ENCODE measurements at places on chromosomes 4 and X. TPM values are rescaled to one million over a fixed set of nuclear protein-coding genes. Genes with fewer than 3 reads are reported as not detected.

DNA sequence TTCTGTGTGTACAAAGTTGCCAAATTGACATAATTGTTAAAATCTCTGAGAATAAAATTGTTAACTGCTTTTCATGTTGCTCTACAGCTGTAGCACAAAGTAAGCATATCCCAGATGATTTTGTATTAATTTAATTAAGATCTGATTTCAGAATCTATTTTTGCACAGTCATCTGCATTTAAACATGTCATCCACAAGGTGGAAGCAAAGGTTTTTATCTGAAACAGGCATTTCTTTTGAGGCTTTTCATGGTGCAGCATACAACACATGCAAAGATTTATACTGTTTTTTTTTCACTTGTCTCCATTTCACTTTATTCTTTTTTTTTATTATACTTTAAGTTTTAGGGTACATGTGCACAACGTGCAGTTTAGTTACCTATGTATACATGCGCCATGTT, 51.2 kb downstream of the GC start:
- no peak for DNase-seq

GRCh38 chr4:110415478-110415877, 60.5 kb upstream of the ENPEP start:
- no peak for DNase-seq

DNA sequence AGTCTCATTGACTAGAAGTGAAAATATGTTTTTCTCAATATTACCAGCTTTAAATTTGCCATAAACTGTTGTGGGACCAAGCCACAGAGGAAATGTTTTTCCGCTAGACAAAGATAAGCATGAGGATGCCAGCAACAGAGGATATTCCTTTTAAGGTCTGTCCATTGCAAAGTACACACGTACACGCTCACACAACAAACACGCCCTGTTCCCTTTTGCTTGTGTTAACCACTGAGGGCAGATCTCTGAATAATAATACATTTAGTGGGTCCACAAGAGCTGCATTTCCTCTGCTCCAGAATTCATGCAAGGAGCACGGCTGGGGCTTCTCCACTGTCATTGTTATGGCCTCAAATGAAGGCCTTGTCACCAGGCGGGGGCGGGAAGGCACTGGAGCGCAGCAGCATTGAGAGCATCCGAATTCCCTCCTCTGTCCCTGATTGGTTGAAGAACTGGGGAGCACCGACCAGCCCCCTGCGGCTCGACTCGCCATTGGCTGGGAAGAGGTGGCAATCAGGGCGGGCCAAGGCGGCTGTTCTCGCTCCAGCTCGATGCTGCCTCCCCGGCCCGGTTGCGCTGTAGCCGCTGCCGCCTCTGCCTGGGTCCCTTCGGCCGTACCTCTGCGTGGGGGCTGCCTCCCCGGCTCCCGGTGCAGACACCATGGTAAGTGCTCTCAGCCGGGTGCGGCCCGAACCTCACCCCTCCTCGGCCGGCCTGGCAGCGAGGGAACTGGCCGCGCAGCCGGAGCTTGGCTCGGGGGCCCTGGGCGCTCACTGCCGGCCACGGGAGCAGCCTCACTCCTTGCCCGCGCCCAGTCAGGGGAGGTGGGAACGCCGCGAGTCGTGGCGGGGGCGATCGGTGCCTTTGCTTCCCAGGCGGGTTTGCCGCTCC, at the start of gene GUCY1B1:
TSS of gene GUCY1B1 (plus strand) at position 541 of the 891 bp plus-strand sequence. CDS start at position 661, 120 bp downstream.
- DNase-seq: peak; percentile 55

GRCh38 chrX:21606002-21606401, 52.1 kb downstream of the KLHL34 start:
- no peak for DNase-seq

DNA sequence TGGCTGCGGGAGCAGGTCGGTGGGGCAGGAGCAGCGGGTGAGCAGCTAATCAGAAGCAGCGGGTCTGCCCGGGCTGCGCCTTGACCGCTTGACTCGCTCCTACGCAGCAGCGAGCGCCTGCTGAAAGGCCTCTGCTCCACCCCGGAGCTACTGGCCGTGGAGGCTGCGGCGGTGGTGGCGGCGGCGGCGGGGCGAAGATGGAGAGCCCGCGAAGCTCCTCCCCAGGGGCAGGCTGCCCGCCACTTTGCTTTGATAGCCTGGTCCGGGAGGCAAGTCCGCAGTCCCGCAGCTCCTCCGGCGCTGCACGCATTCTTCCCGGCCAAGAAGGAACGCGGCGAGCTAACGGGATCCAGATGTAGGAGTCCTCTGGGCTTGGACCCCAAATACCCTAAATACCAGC, 36.7 kb downstream of the PJA1 start:
- DNase-seq: no peak

GRCh38 chr4:87982446-87983010, 7.0 kb downstream of the SPP1 start:
- DNase-seq: no peak

DNA sequence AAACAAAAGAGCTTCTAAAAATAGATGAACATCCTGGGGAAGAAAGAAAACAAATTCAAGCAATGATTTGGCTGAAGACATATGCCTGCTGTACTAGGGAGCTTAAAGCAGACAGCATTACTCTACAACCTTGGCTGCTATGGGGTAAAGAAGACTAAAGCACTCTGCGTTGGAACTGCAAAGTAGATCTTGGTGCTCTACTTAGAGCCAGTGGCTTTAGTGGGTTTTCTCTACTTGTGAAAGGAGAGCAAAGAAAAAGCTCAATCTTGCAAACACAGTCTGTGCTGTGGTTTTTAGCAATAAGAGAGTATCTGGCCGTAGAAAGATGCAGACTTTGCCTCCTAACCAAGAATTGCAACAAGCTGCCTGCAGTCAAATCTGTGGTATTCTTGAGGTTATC, 334.7 kb upstream of the NDST3 start:
- DNase-seq: no peak

DNA sequence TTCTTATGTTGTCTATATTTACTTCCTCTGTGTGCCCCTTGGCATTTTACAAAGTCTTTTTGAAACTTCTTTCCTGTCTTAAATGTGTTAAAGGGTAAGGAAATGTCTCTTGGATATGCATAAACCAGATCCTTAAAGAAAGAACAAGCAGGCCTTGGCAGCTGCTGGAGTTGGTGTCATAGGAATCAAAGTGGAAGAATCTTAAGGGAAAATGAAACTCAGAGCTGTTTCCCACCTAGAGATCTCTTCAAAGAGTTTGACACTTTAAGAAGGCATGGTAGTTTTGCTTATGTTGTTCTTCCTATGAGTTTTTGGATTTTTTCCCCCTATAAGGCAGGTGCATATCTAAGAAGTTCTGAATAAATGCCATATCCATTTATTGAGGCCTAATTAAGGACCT, 37.0 kb upstream of the CWH43 start:
- DNase-seq: no peak

GRCh38 chrX:18946157-18946556, 37.8 kb downstream of the PHKA2 start:
- no peak for DNase-seq

- DNase-seq: no peak
Measured at GRCh38 chrX:103793545-103793940, 16.9 kb downstream of the PLP1 start.

- no peak for DNase-seq
Measured at GRCh38 chr4:116829187-116829586, 256.2 kb downstream of the TRAM1L1 start.

DNA sequence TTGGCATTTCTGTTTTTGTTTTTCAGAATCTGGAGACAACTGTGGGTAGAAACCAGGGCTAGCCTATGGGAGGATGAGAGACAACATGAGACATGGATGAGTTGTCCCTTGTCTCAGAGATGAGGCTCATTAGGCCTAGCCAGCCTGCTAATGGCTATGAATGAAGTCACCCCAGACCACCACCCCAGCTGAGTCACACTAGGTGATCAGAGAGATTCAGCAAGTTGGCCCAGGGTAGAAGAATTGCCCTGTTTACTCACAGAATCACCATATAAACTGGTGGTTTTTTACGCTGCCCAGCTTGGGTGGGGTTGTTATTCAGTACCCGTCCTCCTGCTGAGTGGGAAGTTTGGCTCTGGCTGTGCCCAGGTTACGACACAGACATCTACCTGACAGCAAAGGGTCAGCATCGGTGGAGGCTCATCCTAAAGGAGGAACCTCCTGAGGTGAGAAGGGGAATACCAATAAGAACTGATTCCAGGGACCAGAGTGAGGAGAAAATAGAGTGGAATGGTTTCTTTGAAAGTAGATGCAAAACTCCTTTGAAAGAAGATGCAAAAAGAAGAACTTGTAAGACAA, 17.2 kb upstream of the ARSJ start:
- DNase-seq: no peak

DNA sequence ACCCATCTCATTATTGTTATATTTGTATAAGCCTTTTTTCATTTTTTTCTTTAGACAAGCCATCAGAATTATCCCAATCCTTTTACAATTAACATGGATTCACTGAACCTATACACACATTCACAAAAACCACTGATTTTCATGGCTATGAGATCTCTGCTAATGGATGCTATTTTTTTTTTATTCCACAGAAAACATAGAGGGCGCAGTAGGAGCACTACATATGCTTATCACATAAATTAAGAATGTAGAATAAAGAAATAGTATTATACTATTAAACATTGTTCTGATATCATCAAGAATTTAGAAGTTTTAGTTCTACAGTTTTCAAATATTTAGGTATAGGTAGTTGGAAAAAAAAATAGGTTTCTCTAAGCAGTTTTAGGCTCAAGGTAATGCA, 1477.4 kb downstream of the ARAP2 start:
- DNase-seq: no peak

CLCN4 gene
- polyA plus RNA-seq: 0.11 TPM

GRCh38 chr4:33116871-33117270, 2396.7 kb downstream of the PCDH7 start:
- DNase-seq: no peak

DNA sequence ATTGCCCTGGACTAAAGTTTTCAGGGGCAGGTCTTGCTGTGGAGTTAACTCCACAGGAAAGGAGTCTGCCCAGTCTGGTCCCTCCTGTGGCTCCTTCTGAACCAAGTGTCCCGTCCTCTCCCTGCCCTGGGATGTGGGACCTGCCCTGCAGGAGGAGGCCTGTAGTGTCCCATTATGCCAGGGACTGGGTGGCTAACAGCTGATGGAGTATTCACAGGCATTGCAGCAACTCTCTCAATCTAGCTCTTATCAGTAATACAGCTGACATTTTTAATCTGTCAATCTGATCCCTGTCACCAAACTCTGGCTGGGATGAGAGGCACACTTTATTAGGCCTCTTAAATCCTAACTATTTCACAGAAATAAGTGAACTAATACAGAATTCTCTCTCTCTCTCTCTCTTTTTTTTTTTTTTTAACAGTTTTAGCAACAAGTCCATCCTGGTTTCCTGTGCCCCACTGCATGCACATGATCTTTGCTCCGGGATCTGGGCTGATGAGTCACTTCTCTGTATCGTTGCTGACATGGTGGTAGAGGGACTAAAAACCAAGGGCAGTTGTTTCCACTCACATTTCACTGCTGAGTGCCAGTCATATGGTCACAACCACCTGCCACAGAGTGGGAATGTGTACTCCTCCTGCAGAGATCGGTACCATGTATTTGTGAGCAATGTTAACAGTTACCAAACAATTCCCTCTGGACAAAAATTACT, 39.1 kb downstream of the HAND2 start:
- DNase-seq: no peak

DNA sequence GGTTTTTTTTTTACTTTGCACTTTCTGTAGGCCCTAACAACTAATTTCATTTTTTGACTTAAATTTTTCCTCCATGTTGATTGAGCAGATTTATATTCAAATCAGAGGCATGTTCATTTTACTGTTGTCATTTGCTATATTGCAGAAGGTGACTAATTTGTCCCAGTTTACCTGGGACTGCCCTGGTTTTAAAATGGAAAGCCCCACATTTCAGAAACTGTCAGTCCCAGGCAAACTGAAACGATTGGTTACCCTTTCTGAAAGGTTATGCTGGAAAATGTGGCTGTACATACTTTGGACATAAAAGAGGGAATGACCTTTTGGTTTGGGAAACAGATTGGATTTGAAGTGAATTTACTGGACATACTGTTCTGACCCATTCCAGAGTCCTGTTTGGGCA, 160.0 kb downstream of the SPCS3 start:
- DNase-seq: no peak

DNA sequence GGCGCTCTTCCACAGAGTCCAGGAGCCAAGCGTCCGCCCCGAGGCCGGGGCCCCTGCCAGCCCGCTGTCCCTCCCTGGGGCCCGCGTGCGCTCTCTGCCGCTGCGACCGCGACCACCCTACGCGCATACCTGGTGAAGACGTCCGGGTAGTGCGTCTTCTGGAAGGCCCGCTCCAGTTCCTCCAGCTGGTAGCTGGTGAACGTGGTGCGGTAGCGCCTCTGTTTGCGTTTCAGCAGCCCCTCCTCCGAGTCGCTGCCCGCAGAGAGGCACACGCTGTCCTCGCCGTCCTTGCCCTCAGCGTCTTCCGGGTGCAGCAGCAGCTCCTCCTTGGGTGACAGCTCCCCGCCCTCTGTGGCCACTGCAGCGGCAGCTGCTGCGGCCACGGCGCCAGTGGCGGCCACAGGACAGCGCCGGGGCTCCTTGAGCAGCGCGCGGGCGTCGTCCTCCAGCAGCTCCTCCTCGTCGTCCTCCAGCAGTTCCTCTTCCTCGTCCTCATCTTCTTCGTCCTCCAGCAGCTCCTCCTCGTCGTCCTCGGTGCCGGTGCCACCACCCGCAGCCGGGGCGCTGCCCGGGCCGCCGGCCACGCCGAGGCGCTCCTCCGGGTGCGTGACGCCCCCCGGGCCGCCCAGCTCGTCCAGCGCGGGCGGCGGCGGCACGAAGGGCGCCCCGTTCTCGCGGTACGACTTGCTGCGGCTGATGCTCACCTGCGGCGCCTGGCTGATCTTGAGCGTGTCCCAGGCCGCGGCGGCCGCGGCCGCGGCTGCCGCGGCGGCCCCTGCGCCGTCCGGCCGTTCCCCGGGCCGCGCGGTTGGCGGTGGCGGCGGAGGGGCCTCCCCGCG, 2.8 kb downstream of the ARX start:
- DNase-seq: no peak

NEUROG2 gene
- polyA plus RNA-seq: not detected

DNA sequence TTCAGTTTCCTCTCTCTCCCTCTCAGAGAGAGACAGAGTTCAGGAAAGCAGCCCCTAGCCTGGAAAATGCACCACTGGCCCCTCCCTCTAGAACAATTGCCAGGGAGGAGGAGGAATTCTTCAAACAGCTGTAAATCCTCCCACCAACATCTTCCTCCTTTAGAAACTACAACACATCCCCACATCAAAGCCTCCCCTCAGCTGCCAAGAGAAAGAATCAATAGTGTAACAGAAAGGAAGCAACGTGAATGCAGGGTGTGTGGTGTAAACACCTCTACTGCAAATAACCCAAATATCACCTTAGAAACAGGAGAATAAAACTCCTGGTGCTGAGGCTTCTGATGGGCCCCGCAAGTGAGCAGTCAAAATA, 249.9 kb upstream of the GATB start:
- DNase-seq: no peak
